ENCODE measurements at places on chromosomes 13 and 19.

- no peak for DNase-seq
Measured at GRCh38 chr13:48876289-48876688, 99.4 kb upstream of the FNDC3A start.

DNA sequence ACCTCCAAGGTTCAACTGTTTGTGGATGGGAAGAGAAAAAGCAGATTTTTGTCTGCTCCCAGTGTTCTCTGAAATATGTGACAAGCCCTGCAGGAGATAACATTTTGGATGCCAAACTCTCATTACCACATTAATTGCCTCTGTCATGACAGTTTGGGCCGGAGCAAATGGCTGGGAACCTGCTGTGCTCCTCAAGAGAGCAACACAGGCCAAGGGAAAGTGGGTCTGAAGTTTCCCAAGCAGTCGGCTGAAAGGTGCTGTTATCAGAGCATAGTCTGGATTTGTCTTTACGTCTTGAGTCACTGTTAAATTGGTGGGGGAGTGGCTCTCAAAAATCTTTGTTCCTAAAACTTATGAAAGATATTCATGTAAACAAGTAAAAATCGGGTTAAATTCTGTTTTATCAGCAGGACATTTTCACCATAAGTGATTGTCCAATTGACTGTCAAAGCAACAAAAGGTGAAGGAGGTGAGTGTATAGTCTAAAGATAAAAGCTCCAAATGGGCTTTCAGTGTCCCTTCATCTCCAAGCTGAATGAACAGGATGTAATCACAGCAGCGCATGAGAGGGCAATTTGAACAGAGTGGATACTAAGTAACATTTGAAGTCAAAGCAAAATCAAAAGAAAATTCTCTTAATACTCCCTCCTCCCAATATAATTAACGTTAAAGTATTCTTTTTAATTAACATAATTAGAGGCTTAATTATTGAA lies 844.8 kb downstream of the PCDH17 start:
- DNase-seq: no peak

- DNase-seq: no peak
Measured at GRCh38 chr19:48737360-48737998, 2.9 kb downstream of the RASIP1 start.

DNA sequence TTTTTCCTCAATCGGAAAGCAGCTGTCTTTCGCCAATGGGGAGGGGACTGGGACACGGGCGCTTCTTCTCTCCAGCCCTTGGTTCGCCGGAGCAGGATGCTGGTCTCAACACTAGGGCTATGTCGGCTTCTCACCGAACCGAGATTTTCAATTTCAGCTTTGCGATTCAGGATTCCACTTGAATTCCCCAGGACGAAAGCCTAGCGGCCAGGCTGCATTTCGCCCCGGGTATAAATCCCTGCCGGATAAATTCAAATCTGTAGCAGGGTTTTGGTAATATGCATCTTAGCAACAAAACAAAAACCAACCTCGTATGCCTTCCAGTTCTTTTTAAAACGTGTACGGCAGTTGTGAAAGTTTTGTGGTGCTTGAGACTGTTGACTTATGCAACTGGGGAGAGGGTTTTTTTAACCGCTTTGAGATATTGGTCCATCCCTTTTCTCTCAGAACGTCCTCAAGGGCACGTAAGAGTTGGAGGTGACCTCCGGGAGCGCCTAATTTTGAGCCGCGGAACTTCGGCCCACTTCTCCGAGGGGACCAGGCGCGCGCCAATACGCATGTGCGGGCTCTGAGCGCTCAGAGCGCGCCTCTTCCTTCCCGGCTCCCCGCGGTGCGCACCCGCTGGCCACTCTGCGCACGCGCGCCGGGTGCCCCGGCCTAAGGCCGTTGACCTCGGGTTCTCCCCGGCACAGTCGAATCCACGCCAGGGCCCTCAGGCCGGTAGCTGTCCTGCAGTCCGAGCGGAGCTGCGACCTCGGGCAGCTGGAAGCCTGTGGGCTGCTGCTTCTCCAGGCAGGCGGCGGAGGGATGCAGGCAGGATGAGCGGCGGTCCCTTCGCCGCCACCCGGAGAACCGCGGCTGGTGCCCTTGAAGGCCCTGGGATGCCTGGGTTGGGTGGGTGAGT lies 7.6 kb downstream of the POU4F1 start:
- peak; percentile 74 for DNase-seq

DNA sequence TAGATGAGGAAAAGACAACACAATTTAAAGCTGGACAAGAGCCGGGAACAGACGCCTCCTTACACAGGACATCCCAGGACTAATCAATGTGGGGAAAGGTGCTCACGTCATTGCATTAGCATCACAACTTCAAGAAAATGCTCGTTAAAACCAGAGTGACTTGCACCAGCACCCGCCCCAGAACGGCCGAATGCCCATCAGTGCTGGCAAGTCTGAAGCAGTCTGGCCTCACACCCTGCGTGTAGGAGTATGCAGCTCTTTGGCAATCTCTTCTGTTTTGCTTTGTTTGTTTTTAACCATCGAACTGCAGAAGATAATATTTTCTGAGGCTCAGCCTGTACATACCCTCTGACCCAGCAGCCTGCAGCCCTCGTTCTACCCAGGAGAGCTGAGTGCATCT lies 44.8 kb upstream of the LDLR start:
- DNase-seq: no peak

GRCh38 chr19:33434886-33435705 lies 61.6 kb downstream of the CEBPG start:
- DNase-seq: no peak

DNA sequence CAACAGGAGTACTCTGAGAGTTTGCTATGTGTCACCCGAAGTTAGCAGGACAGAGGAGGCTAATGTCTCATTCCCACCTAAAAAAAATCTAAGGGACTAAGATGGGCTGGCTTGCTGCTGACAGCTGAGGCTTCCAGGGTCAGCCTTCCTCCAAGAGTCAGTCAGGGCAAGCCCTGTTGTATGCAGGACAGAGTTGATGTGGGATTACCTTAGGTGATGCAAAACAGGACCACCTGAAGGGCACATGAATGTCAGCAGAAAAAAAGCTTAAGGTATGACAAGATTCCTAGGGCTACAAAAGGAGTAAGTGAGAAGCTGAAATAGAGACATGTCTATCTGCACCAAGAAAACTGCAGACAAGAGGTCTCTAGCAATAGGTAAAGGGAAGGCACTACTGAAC lies 151.5 kb downstream of the NHLRC3 start:
- DNase-seq: no peak

DNA sequence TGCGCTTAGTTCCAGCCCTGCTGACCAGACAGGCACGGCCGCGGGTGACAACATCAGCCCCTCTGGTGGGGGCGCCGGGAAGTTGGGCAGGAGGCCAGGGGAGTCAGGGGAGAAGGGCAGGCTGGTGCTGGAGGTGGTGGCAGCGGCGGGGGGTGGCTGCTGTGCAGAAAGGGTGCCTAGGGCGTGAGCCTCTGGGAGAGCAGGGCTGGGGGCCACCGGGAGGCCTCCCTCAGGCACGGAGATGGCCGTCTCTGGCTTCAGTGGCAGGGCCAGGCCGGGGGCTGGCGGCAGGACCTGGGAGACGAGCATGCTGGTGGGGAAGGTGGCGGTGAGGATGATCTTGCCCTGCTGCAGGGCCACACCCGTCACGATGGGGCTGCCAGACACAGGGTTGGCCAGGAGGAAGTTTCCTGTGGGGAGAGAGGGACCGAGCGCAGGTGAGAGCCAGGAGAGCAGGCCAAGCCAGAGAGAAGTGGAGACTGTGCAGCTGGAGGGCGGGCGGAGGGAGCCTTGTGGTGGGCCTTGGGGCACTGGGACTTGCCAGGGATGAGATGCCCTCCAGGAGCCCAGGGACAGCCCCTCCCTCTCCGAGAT lies 3.3 kb downstream of the SIX5 start:
- DNase-seq: no peak

- DNase-seq: no peak
Measured at GRCh38 chr19:53606031-53606430, 25.8 kb upstream of the DPRX start.

DNA sequence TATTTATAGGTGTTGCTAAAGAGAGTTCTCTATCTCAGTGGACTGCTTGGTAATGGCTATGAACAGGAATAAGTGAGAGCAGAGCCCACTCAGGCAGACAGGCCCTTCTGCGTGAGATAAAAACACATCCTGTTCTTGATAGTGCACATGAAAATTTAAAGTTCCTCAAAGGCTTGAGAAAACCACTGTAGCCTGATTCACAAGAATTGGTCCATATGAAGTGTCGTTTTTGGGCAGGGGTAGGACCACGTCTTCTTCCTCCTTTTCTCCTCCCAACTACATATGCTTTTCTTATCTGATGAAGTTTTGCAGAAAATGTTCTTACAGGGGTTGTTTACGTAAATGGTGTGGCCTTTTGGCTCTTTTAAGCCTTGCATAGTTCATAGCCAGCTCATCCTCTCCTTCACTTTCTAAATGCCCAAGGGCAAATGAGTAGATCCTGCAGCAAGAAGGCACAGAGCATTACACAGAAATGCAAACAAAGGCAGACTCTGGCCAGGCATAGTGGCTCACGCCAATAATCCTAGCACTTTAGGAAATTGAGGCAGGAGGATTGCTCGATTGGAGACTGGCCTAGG lies 53.8 kb downstream of the RNF6 start:
- no peak for DNase-seq
